ENCODE measurements at places on chromosomes 3 and 15.

GRCh38 chr3:144235489-144235888 lies 263.9 kb downstream of the DIPK2A start:
- no peak for DNase-seq

- DNase-seq = no peak
Measured at GRCh38 chr3:71684046-71684756, 41.0 kb downstream of the EIF4E3 start.

GRCh38 chr15:45157974-45158373 lies 28.2 kb downstream of the DUOX1 start:
- peak; percentile 25 for DNase-seq

DNA sequence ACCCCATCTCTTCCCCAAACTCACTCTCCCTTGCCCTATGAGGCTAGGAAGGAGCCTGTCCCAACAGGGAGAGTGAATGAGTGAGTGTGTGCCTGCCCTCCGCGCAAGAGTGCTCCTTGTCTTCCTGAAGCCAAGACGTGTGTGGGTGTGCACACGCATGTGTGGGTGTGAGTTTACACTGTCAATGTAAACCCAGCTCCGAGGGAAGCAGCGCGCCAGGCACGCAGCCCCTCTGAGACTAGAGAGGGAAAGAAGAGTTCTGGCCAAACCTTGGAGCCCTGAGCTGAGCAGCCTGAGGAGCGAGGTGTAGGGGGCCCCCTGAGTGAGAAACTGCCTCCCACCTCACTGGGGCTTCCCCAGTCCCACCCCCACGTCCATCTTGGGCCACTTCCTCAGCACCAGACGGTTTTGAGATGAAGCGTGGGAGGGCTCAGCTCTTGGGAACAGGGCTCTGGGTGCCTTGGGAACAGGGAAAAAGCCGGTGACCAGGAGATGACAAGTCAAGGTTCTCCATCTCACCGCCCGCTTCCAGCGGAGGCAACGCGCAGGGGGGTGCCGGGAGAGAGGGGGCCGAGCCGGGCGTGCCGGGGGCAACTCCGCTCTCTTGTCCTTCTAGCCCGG lies 5.1 kb downstream of the MECOM start:
- peak; percentile 60 for DNase-seq

DNA sequence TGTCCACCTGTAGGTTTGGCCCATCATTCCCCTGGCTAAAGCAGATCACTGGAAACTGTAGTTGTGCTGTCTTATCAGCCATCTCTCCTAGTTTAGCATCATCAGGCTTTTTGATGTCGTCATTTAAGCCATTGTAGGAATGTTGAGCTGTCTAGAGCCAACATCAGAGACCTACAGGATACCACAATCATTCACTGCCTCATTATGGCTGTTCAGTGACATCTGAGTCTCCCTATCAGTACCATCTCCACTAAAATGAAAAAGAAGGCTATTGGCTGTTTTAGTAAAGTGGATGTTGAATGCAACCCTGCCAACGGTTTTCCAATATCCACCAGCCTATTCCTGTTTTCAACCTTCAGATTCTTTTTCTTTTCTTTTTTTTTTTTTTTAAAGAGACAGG lies 29.2 kb downstream of the RLBP1 start:
- DNase-seq = no peak

DNA sequence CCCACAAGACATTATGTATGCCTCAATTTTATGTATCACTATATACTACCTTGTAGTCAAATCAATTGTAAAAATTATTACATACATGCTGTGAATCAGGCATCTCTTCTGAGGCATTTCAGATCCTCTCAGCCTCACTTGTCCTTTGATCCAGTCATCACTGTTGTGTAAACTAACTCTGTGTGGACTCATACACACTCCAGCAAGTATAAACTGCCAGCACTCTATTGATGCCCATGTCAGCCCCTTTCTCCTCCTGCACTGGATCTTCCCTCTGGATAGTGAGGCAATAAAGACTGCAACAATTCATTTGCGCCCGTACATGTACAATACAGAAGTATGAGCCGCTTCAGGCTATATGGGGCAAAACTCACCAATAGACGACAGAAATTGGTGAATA lies 364.7 kb upstream of the TGFBR2 start:
- DNase-seq = no peak

DNA sequence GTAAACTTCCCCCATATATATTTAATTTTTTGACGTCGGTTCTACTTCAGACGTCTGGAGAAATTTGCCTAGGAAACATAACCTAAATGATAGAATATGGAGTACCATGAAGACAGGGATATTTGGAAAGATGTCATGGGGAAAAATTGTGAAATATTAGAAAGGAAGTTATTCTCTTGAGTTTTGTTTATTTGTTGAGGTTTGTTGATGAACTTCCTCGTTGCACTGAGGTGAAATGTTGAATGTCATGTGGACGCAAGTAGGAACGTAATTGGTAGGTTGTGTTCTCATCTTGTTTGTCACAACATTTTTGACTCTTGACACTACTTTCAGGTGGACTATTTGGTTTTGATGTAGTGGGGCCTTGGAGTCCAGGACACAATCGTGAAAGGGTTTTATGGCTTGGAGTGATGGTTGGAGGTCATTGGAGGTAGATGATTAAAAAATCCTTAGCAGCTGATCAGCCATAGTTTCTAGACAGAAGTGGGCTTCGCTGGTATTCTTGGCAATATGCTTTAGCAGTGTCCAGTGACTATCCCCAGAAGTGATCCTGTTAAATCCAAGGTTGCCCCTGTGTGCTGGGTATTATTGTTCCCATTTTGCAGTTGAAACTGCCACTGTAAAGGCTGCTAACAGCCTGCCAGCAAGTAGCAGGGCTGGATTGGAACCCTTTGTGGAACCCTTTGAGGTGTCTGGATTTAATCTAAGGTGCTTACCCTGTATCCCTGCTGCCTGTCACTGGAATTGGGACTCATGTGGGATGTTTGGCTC lies 1.5 kb downstream of the ABHD5 start:
- no peak for DNase-seq

GRCh38 chr3:125037498-125038150 lies 18.2 kb downstream of the HEG1 start:
- DNase-seq = no peak

DNA sequence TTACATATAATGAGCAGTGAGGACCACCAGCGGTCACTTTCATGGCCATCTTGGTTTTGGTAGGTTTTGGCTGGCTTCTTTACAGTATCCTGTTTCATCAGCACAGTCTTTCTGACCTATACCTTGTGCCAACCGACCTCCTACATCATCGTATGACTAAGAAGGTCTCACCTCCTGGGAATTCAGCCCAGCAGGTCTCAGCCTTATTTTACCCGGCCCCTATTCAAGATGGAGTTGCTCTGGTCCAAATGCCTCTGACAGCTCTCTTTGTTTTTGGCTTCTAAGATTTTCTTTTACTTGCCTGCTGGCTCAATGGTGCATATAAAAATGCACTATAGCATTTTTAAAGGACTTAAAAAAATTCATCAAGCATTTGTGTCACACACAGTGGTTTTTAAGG lies 3.2 kb upstream of the MME start:
- no peak for DNase-seq

- no peak for DNase-seq
Measured at GRCh38 chr3:99901200-99901926, 83.7 kb downstream of the CMSS1 start.

GRCh38 chr3:79490165-79491028 lies 277.4 kb downstream of the ROBO1 start:
- DNase-seq = no peak

DNA sequence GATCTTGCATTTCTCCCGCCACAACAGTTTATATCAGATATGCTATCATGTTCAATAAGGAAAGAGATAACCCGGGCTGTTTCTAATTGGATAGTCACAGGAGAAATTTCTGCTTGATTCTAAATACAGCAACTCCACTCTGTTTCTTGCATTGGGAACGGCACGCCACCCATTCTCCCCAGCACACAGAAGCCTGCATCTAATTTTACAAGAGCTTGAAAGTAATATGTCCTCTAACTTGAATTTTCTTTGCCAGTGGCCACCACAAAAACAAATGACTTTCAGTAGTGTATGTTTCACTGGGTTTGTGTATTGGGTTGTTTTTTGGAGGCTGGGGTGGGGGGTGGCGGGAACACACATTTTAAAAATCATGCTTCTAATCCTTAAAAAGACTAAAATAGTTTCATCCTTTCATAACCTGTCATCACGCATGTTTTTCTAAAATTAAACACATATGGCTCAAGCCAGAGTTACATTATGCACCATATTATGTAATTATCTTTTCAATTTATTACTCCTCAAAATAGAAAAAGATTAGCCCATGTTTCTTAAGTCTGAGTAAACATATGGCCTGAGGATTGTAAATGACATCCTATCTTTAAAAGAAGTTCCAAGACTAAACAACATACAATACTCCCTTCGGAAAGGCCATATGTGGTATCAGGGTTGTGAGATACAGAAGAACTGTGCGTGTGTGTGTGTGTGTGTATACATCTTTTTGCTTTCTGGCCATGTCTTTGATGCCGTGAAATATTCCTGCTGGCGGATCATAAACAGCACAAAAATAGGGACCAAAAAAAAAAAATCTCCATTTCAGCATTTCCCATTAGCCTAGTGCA lies 176.3 kb downstream of the FOXP1 start:
- DNase-seq = no peak

DNA sequence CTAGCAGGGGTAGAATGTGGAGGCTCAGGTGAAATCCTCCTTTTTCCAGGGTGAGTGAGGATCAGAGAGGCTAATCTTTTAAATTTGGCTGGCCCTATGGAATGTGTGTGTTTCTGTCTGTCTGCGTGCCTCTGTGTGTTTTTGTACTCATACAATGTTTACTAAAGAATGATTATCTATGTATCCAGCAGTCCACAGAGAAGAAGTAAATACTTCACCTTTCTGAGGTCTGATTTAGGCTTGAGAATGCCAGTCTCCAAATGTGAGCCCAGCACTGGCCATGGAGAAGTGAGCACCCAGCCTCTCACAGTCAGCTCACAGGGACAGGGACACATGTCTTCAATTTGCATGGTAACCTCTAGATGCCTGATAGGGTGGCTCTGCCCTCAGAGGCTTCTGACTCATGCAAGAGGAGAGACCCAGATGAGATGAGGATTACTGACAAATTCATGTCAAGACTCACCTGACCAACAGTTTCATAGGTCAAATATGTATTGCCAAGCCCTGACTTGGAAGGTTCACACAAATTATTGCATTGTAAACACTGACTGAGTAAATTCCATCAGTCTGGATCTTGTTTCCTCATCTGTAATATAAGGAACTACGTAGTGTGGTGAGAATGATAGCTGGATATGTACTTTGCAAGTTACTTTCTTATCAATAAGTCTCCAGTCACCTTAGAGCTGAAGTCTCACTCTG lies 31.0 kb downstream of the ENTPD3 start:
- DNase-seq = no peak
